ENCODE measurements at places on chromosomes 3 and 15. TPM values are rescaled to one million over a fixed set of nuclear protein-coding genes. Genes with fewer than 3 reads are reported as not detected.

DNA sequence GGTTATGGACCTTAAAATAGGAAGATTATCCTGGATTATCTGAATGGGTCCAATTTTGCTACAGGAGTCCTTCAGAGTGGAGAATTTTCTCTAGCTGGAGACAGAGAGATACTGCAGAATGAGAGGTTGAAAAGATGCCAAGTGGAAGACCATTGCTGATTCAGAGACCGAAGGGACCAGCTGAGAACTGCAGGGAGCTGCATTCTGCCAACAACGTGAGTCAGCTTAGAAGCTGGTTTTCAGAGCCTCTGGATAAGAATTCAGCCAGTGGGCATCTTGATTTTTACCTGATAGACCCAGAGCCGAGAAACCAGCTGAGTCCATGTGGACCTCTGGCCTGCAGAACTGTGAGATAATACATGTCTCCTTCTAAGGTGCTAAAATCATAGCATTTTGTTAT is 234.0 kb downstream of the NR2F2 start:
- H3K27ac ChIP-seq, result no peak overlapping the region
- DNase-seq, result no peak
- H3K4me1 ChIP-seq, result no peaks in the 10 kb centered on the region

DNA sequence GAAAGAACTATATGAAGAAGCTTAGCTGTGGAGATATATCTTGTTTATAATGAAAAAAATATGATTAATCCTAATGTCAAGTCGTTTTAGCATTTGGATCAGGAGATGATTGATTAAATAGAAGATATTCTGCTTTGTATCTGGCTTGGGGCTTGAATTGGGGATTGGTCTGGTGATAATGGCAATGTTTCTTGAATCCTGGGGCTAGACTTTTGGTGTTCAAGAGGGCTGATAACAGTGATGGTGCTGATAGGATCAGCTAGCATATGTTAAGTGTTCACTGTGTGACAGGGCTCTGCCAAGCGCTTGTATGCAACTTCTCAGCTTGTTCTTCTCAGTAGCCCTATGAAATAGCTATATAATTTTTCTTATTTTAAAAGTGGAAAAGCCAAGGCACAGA is 20.2 kb downstream of the CNOT10 start:
- no peak overlapping the region for H3K4me3 ChIP-seq
- no peak overlapping the region for H3K27ac ChIP-seq
- H3K36me3 ChIP-seq, result peaks cover 12% of the 10 kb centered on the region

- H3K4me3 ChIP-seq, result no peak overlapping the region
- H3K27ac ChIP-seq, result no peak overlapping the region
- DNase-seq, result no peak
- H3K4me1 ChIP-seq, result no peaks in the 10 kb centered on the region
- no peaks in the 10 kb centered on the region for H3K27me3 ChIP-seq
- H3K36me3 ChIP-seq, result no peaks in the 10 kb centered on the region
Observed at GRCh38 chr3:85838921-85839320, 880.1 kb downstream of the CADM2 start.

GRCh38 chr3:143608966-143609365 is 239.3 kb downstream of the SLC9A9 start:
- DNase-seq, result no peak
- H3K4me1 ChIP-seq, result peaks cover 15% of the 10 kb centered on the region
- H3K27me3 ChIP-seq, result no peaks in the 10 kb centered on the region
- H3K36me3 ChIP-seq, result no peaks in the 10 kb centered on the region

GRCh38 chr3:90076136-90076535 is 968.7 kb downstream of the EPHA3 start:
- no peak overlapping the region for H3K4me3 ChIP-seq
- no peak for DNase-seq

DNA sequence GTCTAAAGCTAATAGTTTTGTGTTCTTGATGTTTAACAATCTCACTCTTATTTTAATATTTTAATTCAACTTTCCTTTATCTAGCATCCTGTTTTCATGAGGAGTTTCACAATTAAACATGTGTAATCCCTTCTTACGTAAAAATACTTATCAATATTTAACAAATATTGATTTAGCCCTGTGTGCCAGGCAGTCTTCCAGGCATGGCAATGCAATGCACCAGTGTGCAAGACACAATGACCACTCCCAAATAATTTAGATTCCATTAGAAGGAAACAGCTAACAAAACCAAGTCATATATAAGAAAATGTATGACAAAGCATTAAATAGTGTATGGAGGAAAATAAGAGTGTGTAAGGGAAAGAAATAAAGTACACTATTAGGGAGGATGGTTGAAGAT is 627.1 kb upstream of the ARPP21 start:
- DNase-seq, result no peak
- no peak overlapping the region for H3K27ac ChIP-seq
- no peaks in the 10 kb centered on the region for H3K27me3 ChIP-seq
- H3K4me3 ChIP-seq, result no peak overlapping the region
- H3K36me3 ChIP-seq, result no peaks in the 10 kb centered on the region
- no peaks in the 10 kb centered on the region for H3K4me1 ChIP-seq

DNA sequence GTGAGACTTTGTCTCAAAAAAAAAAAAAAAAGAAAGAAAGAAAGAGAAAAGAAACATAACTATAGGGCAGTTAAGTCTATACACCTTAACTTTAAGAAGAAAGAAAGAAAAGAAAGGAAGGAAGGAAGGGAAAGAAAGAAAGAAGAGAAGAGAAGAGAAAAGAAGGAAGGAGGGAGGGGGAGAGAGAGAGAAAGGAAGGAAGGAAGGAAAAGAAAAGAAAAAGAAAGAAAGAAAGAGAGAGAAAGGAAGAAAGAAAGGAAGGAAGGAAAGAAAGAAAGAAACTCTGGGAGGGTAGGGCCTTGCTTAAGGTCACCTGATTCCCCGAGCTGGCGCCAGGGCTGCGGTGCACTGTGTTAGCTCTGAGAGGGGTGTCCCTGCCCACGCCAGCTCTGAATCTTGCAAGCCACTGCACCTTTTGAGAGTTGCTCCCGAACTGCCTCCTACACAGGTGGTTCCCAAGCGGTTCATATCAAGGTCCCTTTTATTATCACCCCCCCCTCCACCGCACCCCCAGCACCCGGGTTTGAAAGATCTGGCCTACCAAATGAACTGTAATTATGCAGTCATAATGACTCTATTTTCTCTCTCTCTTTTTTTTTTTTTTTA is 39.2 kb upstream of the VPS8 start:
- no peak overlapping the region for H3K27ac ChIP-seq
- H3K27me3 ChIP-seq, result no peaks in the 10 kb centered on the region
- no peaks in the 10 kb centered on the region for H3K36me3 ChIP-seq
- no peak overlapping the region for H3K4me3 ChIP-seq

- H3K27ac ChIP-seq, result no peak overlapping the region
- H3K36me3 ChIP-seq, result no peaks in the 10 kb centered on the region
- no peak overlapping the region for H3K4me3 ChIP-seq
- no peaks in the 10 kb centered on the region for H3K27me3 ChIP-seq
Observed at GRCh38 chr3:167115331-167115934, 264.7 kb downstream of the ZBBX start.

GRCh38 chr3:13042715-13043271 is 30.4 kb downstream of the IQSEC1 start:
- no peaks in the 10 kb centered on the region for H3K36me3 ChIP-seq
- no peaks in the 10 kb centered on the region for H3K27me3 ChIP-seq
- no peak overlapping the region for H3K27ac ChIP-seq
- H3K4me3 ChIP-seq, result no peak overlapping the region
- H3K4me1 ChIP-seq, result no peaks in the 10 kb centered on the region
- no peak for DNase-seq

GRCh38 chr15:24877174-24877573 is 77.6 kb upstream of the SNRPN start:
- no peak overlapping the region for H3K4me3 ChIP-seq
- no peaks in the 10 kb centered on the region for H3K27me3 ChIP-seq
- no peaks in the 10 kb centered on the region for H3K4me1 ChIP-seq
- no peak overlapping the region for H3K27ac ChIP-seq
- H3K36me3 ChIP-seq, result no peaks in the 10 kb centered on the region

DNA sequence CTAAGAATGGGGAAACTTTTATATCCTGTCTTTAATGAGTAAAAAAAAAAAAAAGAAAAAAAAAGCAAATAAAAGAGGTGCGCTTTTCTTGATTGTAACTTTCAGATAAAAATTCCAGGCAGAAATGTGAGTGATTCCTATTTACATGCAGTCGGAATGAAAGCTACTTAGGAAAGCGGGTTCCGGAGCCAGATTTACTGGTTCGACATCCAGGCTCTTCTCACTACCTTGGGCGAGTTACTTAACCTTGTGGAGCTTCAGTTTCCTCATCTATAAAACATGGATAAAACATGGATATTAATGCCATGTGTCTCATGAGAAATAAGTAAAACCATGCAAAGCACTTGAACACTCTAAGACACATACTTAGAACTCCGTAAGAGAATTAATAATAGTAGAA is 169.2 kb downstream of the TP63 start:
- H3K27me3 ChIP-seq, result no peaks in the 10 kb centered on the region
- no peak overlapping the region for H3K4me3 ChIP-seq
- peaks cover 4% of the 10 kb centered on the region for H3K4me1 ChIP-seq
- H3K27ac ChIP-seq, result no peak overlapping the region
- DNase-seq, result no peak

DNA sequence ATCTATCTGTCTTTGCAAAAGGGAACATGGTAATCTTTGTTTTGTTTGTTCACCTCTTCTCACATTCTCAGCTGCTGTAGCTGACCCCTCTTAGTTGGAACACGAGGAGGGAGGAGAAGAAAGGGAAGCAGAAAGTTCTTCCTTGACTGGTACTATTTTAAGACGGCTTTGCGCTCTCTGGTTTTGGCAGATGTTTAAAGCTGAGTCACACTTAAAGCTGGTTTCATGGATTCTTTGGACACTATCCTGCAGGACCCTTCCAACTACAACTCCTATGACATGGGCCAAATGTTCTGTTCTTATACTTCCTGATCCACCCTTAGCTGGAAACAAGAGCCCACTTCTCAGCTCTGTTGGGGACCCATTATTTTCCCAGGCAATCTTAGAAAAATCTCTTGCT is 40.6 kb upstream of the FXR1 start:
- H3K4me1 ChIP-seq, result peaks cover 36% of the 10 kb centered on the region
- peak overlapping the region; percentile 1 for H3K4me3 ChIP-seq
- DNase-seq, result peak; percentile 54
- no peaks in the 10 kb centered on the region for H3K36me3 ChIP-seq
- H3K27me3 ChIP-seq, result no peaks in the 10 kb centered on the region

- peaks cover 9% of the 10 kb centered on the region for H3K4me1 ChIP-seq
- no peak overlapping the region for H3K27ac ChIP-seq
- no peak overlapping the region for H3K4me3 ChIP-seq
Observed at GRCh38 chr3:143158014-143158988, 38.7 kb downstream of the CHST2 start.

- peaks cover 9% of the 10 kb centered on the region for H3K4me1 ChIP-seq
- H3K27ac ChIP-seq, result no peak overlapping the region
- H3K36me3 ChIP-seq, result no peaks in the 10 kb centered on the region
- peak; percentile 38 for DNase-seq
Observed at GRCh38 chr3:177615015-177615414, 417.7 kb upstream of the TBL1XR1 start.

FOXB1 gene
- not detected for total RNA-seq

HRH1 gene
- 1.0 TPM for total RNA-seq

GRM2 gene
- total RNA-seq, result 0.20 TPM

CASR gene
- total RNA-seq, result not detected

AP3B2 gene
- total RNA-seq, result not detected

Data from gastrocnemius medialis (tissue), 4 donors.